ENCODE measurements at places on chromosomes 6 and 20. TPM values are rescaled to one million over a fixed set of nuclear protein-coding genes. Genes with fewer than 3 reads are reported as not detected.

DNA sequence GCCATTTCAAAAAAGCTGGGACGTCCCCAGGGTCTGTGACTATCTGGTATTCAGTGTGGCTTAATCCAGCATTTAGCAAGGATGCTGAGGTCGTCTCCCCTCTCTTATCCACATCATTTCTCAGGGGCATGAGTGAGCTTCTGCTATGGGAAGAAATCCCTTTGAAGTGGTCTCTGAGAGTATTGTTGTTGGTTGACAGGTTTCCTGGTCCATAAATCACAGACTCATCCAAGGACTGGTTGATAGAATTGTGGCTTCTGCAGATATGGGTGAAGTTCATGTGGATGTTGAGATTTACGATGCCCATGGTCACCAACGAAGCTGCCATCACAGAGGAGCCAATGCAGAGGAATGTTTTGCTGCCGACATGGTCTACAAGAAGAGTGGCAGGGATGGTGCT lies 24.0 kb downstream of the SLC2A12 start:
- no peak for DNase-seq

Gene CDH22
- 2.3 TPM for total RNA-seq

DNA sequence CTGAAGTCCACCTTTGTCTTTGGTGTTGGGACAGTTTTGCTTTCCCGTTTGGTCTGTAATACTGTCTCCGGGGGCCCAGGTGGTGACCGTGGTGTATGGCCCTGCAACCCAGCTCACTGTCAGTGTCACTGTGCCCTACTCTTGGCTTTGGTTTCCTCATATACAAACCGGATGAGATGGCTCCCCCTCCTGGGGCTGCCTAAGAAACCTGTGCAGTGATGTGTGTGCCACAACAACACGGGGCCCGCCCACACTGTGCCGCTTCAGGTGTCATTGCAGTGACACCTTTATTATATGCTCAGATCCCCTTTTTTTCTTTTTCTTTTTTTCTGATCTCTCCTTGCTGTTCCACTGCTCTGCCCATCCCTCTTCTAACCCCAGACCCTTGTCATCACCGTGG lies 73.9 kb downstream of the RAMACL start:
- DNase-seq: no peak

Gene KIF6
- total RNA-seq: 0.69 TPM

Gene GCNT2
- 49.0 TPM for total RNA-seq

DNA sequence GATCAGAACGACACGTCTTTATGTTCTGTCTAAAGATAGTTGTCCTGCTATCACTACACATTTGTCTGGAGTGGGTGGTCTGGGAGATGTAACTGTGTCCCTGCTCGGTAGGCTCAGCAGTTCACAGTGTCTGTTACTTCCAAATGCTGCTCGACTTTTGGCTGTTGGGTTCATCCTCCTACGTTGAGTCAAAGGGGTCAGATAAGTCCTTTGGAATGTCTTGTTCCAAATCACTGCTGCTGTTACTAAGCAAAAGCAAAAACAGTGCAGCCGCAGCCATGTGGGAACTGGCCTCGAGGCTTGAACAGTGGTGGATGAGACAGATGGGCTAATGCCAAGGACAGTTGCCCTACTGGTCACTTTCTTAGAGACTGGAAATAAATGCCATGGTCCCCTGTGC lies 272.2 kb upstream of the MAP3K7 start:
- DNase-seq: no peak

- DNase-seq: no peak
Measured at GRCh38 chr6:100880149-100880852, 828 bp downstream of the ASCC3 start.

- DNase-seq: no peak
Measured at GRCh38 chr6:111711984-111712752, 106.5 kb upstream of the TRAF3IP2 start.

GRCh38 chr6:145067430-145067829 lies 667.9 kb downstream of the EPM2A start:
- DNase-seq: no peak

GRCh38 chr6:129492260-129492659 lies 217.7 kb downstream of the ARHGAP18 start:
- DNase-seq: no peak

DNA sequence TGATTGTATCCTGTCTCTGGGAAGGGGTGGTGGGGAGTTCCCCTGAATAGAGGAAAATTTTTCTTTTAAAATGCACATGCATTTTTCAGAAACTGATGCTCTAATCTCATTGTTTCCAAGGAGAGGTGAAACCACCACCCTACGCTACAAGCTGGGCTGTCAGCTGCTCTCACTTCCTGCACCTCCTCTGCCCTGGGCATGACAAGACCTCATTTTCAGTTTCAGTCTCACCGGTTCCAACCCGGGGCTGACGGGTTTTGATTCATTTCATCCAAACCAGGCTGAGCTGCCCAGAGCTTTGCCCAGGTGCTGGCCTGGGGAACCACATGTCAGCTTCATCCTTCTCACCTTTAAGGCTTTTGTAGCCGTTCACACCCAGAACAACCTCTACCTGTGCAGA lies 99.7 kb downstream of the EYA2 start:
- no peak for DNase-seq

Gene OR2B2
- total RNA-seq: not detected

DNA sequence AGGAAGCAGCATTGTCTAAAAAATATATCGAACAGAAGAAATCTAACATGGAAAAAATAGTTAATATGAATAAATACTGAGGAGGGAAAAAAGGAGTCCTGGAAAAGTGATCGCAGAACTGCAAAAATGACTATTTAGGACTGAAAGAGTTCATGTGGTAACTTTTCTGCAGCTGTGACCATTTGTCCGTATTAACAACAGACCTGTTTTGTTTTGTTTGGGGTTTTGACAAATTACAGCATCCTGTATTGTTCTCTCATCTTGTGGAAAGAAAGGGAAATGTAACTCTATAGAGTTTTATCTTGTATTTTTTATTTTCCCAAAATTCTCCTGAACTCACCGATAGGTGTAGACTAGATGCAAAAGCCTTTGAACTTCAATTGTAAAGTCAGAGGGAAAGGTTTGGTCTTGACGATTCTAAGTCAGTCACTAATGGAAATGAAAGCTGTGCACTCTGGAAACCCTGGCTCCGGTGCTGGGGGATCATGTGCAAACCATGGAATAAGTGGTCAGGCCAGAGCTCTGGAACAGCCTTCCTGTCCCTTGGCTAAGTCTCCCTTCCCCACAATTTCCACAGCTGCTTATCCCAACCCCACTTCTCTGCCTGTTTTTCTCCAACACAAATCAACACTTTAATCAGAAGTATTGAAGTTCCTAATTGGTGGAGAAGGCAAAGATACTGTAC lies 51.2 kb upstream of the MARCKS start:
- DNase-seq: no peak

- DNase-seq: no peak
Measured at GRCh38 chr20:24948939-24949679, at the start of gene CST7. CST7 (plus strand) TSS chr20:24949269; CDS start chr20:24949506, 237 bp downstream.

GRCh38 chr6:125114248-125114858 lies 39.2 kb upstream of the TPD52L1 start:
- no peak for DNase-seq

DNA sequence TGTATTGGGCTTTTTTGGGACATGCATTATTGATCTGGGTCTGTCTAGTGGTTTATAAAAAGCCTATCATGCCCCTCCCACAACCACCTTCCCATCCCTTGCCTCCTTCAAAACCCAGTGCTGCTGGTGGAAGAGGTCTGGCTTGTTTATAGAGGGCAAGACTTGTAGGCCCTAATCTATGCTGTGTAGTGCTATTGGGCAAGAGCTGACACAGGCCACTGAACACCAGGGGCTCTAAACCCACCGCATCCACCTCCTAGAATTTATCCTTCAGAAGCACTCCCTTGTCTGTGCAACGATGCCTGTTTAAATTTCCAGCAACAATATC lies 30.9 kb downstream of the SULF2 start:
- no peak for DNase-seq

DNA sequence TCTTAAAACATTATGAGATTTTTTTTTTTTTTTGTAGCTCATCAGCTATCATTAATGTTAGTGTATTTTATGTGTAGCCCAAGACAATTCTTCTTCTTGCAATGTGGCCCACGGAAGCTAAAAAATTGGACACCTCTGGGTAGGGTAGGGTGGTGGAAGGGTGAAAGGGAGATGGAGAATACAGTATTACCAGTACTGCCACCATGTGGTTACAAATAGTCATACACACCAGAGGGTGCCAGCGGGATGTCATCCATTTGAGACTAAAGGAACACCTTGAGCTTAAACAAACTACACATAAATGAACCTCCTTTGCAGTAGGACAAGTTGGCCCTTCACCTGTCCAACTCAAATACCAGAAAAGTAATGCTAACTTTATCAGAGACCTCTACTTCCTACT lies 601.9 kb downstream of the HTR1B start:
- no peak for DNase-seq

DNA sequence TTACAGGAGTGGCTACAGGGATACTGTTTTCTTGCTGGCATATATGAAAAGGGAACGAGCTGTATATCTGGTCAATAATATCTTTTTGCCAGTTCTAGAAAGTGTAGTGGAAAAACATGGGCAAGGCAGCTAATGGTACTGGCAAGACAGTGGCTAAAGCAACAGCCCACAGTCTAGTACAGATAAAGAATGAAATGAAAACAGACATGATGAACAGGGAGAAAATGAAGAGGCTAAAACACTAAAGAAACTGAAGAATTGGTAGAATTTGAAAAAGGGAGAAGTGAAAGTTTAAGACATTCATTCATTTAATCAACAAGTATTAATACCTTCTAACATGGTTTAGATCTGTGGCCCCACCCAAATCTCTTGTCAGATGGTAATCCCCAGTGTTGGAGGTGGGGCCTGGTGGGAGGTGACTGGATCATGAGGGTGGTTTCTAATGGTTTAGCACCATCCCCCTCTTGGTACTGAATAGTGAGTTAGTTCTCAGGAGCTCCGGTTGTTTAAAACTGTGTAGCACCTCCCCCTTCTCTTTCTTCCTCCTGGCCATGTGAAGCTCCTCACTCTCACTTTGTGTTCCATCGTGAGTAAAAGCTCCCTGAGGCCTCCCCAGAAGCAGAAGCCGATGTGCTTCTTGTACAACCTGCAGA lies 18.1 kb downstream of the FAM184A start:
- DNase-seq: no peak

Gene ABHD16B
- total RNA-seq: not detected

Gene BPIFB2
- total RNA-seq: not detected

Gene OR11A1
- not detected for total RNA-seq

DNA sequence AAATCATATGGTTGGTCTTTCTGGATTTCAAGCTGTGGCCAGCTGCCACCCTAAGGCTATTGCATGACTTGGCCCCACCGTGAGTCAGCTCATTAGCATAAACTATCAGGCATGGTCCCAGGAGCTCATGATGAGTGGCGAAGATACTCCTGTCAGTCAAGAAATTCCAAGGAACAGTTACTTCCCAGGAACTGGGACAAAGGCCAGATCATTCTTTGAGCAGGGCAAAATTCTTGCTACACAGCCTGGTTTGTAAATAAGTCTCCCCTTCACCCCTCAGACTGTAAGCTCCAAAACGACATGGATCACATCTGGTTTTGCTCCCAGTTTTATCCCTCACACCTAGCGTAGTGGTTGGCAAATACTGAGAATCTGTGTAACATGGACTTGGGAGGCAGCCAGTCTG lies 33.0 kb upstream of the KIAA1586 start:
- no peak for DNase-seq

DNA sequence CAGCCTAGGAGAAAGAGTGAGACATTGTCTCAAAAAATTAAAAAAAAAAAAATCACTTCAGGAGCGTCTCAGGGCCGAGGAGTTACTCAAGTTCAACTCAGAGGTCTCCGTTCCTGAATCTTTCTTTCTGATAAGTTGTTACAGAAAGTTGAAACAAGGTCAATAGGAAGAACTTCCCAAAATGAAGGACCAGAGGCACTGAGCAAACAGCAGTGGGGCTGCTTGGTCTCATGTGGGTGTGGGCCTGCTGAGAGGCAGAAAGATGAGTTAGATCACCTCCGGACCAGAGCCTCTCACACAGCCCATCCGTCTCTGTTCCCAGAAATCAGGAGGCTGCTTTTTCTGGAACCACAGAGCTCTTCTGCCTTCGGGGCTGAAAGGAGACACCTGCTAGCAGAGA lies 12.4 kb downstream of the MDGA1 start:
- no peak for DNase-seq

DNA sequence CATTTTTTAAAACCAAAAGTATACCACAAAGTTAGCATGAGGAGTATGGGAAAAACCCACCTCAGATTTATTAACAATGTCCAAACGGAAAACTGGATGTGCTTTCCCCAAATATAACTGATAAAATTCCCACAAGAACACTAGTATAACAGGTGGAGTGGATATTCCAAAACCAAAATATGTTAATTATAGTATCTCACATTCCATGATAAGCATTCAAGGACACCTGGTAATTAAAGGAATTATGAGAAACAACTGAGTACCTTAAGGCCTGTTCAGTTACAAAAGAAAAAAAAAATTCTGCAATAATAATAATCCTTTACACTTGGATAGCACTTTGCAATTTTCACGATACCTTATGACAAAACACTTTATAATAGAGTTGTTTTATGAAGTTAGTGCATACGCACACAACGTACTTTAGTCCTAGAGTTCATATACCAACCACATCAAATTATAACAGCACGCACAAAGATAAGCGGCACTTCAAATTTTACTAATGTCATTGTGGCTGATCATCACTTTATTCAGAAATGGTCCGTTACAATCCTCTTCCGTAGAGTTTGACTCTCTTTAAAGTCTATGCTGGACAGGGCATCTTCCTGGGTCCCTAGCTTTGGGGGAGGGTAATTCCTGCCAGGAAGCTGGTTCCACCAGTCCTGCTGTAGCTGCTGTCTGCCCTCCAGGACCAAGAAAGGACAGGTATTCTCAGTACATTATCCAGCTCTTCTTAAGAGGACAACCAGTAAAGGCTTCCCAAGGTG lies 1.7 kb downstream of the CDK19 start:
- no peak for DNase-seq

- DNase-seq: no peak
Measured at GRCh38 chr6:129617986-129618385, 92.0 kb downstream of the ARHGAP18 start.

DNA sequence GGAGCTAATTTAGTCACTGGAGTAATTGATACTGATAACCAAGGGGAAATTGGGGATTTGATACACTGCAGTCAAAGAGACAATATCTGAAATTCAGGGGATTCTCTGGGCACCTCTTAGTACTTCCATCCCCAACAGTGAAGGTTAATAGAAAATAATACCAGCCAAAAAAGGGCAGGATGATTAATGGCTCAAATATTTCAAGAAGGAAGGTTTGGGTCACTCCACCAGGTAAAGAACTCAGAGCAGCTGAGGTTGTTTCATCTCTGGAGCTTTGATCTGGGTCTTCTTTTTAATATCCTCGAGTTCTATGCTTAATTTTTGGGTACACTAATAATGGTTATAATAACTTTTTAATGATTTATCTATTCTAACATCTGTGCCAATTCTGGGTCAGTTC lies 70.8 kb downstream of the CDKAL1 start:
- no peak for DNase-seq
